Spleen (tissue), 13 donors: ENCODE measurements at places on chromosomes 12 and 14. TPM values are rescaled to one million over a fixed set of nuclear protein-coding genes. Genes with fewer than 3 reads are reported as not detected.

GRCh38 chr12:107477947-107478610, 207.5 kb upstream of the PWP1 start:
- no peak for DNase-seq
- peaks cover 7% of the 10 kb centered on the region for H3K4me1 ChIP-seq
- H3K4me3 ChIP-seq: no peak overlapping the region
- no peaks in the 10 kb centered on the region for H3K27me3 ChIP-seq

DNA sequence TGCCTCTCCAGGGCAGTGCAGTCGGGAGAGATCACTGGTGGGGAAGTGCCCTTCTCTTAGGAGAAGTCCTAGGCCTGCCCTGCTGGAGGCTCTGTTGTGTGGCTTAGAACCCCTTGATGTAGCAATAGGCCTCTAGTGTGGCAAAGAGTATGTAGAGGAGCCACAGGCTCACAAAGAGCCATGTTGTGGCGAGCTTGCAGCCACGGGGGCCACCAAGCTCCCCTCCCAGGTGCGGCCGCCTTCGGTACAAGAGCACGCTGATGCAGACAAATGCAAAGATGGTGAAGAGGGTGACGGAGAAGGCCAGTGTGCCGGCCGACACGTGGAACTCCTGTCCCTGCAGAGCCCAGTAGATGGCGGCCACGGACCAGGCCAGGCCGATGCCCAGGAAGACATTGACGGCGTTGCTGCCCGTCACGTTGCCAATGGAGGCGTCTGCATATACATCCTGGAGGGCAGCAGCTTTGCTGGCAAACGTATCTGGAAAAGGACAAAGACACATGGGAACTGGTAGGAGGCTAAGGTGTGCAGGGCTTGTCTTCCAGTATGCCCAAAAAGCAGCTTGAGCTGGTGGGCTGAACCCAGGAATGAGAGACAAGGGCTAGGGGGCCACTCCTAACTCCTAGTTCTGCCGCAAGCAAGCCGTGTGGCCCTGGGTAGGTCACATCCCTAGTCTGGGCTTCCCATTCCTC, 142.8 kb downstream of the SLC8A3 start:
- H3K36me3 ChIP-seq: no peaks in the 10 kb centered on the region
- H3K4me1 ChIP-seq: no peaks in the 10 kb centered on the region
- peaks cover 11% of the 10 kb centered on the region for H3K27me3 ChIP-seq
- H3K27ac ChIP-seq: no peak overlapping the region
- no peak overlapping the region for H3K4me3 ChIP-seq

CIROP gene
- not detected for total RNA-seq

GRCh38 chr12:107373238-107373809, 280.0 kb upstream of the CRY1 start:
- H3K27ac ChIP-seq: no peak overlapping the region
- no peak for DNase-seq
- H3K36me3 ChIP-seq: no peaks in the 10 kb centered on the region
- H3K4me3 ChIP-seq: no peak overlapping the region
- no peaks in the 10 kb centered on the region for H3K27me3 ChIP-seq

DNA sequence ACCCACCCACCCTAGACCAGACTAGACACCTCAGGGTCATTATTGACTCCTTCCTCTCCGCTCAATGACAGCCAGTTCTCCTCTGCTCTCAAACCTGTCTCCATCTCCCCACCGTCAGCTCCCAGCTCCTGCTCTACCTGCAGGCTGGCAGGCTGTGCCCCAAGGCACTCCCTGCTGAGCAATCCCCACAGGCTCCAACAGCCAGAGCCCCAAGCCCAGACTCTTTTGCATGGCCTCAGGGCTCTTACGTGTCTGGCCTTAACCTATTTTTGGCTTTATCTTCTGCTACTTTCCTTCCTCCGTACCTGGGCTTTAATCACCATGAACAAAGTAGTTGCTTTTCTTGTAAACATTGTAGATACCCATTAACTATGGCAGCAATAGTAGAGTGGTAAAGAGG, 162.9 kb upstream of the PRMT8 start:
- no peaks in the 10 kb centered on the region for H3K27me3 ChIP-seq
- H3K27ac ChIP-seq: no peak overlapping the region
- DNase-seq: no peak
- H3K4me3 ChIP-seq: no peak overlapping the region

DNA sequence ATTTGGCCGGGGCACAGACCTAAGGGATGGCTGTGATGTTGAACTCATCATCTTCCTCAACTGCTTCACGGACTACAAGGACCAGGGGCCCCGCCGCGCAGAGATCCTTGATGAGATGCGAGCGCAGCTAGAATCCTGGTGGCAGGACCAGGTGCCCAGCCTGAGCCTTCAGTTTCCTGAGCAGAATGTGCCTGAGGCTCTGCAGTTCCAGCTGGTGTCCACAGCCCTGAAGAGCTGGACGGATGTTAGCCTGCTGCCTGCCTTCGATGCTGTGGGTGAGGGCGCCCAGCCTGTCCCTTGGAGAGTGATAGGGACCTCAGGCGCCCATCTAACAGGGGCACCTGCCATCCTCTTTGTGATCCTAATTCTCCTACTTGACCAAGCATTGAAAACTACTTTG, 12.4 kb downstream of the OAS3 start:
- H3K36me3 ChIP-seq: peaks cover 71% of the 10 kb centered on the region
- no peaks in the 10 kb centered on the region for H3K4me1 ChIP-seq
- DNase-seq: no peak
- H3K27ac ChIP-seq: no peak overlapping the region
- H3K27me3 ChIP-seq: no peaks in the 10 kb centered on the region

DNA sequence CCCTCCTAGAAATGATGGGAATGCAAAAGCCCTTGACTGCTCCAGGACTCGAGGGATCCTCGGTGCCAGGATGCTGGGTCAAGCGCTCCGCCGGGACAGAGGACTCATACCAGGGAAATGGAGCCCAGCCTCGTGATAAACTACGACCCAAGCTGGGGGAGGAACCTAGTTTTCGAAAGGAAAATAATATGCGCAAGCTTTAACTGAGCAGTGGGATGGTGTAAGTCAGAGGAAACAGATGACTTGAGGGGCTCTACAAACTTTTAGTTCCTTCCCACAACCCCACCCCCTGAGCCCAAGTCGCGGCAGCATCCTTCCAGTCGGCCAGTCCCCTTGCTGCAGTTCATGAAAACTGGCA, 654 bp upstream of the SUPT16H start:
- H3K27me3 ChIP-seq: no peaks in the 10 kb centered on the region
- DNase-seq: peak; percentile 81

KRT73 gene
- total RNA-seq: 1.1 TPM

- H3K27ac ChIP-seq: no peak overlapping the region
- DNase-seq: no peak
- H3K27me3 ChIP-seq: no peaks in the 10 kb centered on the region
- H3K36me3 ChIP-seq: no peaks in the 10 kb centered on the region
Observed at GRCh38 chr14:102616799-102617198, 24.4 kb downstream of the RCOR1 start.

KLRC1 gene
- total RNA-seq: 5.4 TPM

KRT80 gene
- total RNA-seq: not detected

DNA sequence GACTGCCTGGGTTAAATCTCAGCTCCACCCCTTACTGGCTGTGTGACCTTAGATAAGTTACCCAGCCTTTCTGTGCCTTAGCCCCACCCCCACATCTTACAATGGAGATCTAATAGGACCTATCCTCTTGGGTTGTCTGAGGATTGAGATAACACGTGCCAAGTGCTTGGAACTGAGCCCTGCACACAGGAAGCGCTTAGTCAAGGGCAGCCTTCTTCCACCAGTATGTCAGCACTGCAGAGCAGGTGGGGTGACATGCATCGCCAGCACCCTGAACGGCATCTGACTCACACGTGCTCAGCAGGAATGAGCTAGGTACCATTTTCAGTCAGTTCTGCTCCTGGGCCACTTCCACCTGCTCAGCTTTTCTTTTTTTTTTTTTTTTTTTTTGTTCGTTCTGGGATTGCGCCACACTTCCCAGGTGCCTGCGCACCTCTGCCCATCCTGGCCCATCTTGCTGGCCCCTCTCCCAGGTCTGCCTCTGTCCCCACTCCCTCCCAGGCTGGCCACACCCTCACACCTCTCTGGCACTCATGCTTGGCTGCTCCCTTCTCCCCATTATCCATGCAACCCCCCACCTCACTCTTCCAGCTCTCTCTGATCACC, 19.6 kb downstream of the LGMN start:
- no peaks in the 10 kb centered on the region for H3K36me3 ChIP-seq
- H3K27ac ChIP-seq: no peak overlapping the region
- H3K4me1 ChIP-seq: peaks cover 7% of the 10 kb centered on the region
- no peaks in the 10 kb centered on the region for H3K27me3 ChIP-seq
- no peak for DNase-seq
- no peak overlapping the region for H3K4me3 ChIP-seq

- H3K36me3 ChIP-seq: peaks cover 67% of the 10 kb centered on the region
- no peak overlapping the region for H3K27ac ChIP-seq
- H3K4me3 ChIP-seq: no peak overlapping the region
- H3K4me1 ChIP-seq: no peaks in the 10 kb centered on the region
Observed at GRCh38 chr14:67345583-67345982, 14.0 kb downstream of the ATP6V1D start.

DNA sequence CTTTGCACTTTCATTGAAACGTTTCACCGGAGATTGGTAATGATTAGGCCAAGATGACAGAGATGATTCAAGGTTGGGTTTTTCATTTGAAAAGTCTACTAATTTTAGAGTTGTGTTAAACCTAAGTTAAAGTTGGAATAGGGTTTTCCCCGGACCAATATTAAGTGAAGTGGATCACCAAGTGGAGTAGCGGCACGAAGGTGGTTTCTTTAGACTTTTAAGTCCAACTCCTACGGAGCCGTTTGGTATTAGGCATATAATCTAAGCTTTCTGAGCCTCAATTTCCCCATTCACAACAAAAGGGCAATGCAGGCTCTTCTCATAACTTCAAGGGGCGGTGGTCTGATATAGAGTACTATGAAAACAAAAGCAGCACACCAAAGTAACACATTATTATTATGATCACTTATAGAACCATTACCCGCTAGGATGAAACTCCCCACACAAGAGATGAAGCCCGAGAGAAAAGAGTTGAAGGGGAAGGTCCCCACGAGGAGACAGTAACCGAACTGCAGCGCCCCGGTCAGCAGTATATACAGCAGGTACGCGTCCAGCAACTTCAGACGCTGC, 413 bp downstream of the DAD1 start:
- no peaks in the 10 kb centered on the region for H3K36me3 ChIP-seq
- peak overlapping the region; percentile 66 for H3K4me3 ChIP-seq
- no peaks in the 10 kb centered on the region for H3K27me3 ChIP-seq
- DNase-seq: no peak

GRCh38 chr14:91890291-91890749, 23.0 kb upstream of the TC2N start:
- H3K27me3 ChIP-seq: no peaks in the 10 kb centered on the region
- no peak overlapping the region for H3K4me3 ChIP-seq
- peak overlapping the region; percentile 73 for H3K27ac ChIP-seq
- peaks cover 24% of the 10 kb centered on the region for H3K4me1 ChIP-seq
- no peak for DNase-seq
